ENCODE measurements at places on chromosomes 5 and 9.

- DNase-seq: no peak
These were observed 7.4 kb downstream of the TBC1D2 start for GRCh38 chr9:98247831-98248657.

DNA sequence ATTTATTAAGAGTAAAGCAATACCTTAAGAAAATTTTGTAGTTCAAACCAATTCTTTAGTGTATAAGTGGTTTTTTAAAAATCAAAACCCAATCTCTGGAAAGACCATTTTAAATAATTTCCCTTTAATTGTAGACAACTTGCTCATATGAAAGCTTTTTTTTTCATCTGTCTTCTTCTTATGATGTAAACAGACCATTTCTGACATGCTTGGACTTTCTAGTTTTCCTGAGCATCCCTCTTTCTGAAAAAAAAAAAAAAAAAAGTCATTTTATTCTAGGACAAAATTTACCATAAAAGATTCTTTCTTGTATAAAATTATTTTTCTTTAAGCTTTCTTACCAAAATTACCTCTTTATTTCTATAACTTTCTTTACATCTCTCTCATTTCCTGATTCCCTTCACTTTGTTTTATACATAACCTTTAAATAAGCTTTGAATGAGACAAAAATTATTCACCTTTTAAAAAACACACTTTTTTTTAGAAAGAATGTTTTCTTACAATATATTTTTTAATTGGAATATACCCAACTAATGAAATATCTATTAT, 67.5 kb downstream of the COL15A1 start:
- no peak for DNase-seq

- DNase-seq: no peak
These were observed 25.8 kb downstream of the TBC1D2 start for GRCh38 chr9:98229620-98230019.

DNA sequence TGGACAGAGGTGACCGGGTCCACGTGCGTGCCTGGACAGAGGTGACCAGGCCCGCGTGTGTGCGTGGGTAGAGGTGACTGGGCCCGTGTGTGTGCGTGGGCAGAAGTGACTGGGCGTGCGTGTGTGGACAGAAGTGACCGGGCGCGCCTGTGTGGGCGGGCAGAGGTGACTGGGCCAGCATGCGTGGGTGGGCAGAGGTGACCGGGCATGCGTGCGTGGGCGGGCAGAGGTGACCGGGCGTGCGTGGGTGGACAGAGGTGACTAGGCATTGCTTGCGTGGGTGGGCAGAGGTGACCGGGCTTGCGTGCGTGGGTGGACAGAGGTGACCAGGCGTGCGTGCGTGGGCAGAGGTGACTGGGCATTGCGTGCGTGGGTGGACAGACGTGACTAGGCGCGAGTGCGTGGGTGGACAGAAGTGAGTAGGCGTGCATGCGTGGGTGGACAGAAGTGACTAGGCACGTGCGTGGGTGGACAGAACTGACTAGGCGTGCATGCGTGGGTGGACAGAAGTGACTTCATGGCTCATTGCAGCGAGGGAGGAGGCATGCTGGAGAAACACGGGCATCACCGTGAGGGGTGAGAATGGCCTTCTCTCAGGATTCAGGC, 254.1 kb upstream of the IRX4 start:
- DNase-seq: no peak

- no peak for DNase-seq
These were observed 57.6 kb downstream of the SPOCK1 start for GRCh38 chr5:137441476-137441875.

All from activated CD8-positive, alpha-beta memory T cell treated with anti-CD3 and anti-CD28 coated beads for 1 hour (primary cell).